Activated CD4-positive, alpha-beta T cell treated with anti-CD3 and anti-CD28 coated beads for 4 hours (primary cell): ENCODE measurements at places on chromosomes 2 and 18.

DNA sequence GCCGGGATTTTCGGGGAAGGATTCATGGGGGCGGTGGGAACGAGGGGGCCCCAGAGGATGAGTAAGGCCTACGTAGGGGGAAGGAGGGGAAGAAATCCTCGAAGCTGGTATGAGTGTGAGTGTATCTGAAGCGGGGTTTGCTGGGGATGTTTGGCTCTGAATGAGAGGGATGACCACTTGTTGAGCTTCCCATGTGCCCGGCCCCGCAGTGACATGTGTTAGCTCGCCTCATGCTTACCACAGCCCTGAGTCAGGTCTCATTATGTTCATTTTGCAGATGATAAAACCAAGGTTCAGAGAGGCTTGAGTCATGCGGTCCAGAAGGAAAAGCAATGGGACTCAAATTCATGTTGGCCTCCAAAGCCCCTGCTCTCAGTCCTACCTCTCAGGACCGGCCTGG lies 214.7 kb downstream of the BCL2 start:
- no peak for DNase-seq

GRCh38 chr2:206918263-206918662 lies 21.1 kb upstream of the CPO start:
- no peak for DNase-seq

DNA sequence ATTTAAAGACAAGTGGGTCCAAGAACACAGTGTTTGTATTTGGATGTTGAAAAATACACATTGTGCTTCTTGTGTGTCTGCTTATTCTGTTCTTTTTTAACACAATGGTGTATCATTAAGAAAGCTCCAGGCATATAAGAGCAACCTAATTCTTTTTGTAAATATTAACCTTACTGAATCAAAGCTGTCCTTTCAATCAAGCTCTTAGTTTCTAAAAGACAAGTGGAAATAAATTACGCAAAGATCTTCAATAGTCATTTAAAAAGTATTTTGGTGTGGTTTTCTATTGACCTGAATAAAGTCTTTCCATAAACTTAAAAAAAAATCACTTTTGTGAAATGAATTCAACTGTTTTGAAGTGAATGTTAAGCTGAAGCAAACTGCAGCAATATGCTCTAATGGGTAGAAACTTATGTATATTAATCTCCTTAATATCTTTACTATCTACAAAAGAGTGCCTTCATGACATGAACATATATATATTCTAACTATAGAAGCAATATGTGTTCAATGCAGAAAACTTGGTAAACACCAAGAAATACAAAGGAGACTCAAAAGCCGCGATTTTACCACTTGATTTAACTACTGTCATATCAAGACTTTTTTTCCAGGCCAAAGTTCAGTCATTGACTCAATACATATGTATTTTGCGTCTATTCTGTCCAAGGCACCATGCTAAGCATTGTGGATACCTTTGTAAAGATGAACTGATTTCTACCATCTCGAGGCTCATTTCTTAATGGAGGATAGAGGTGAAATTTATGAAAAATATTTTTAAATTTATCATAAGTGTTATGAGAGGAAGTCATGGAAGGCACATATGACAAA lies 97.7 kb downstream of the ARHGAP15 start:
- DNase-seq, result no peak

- no peak for DNase-seq
These were observed 194.8 kb upstream of the SALL3 start for GRCh38 chr18:78784861-78785260.

DNA sequence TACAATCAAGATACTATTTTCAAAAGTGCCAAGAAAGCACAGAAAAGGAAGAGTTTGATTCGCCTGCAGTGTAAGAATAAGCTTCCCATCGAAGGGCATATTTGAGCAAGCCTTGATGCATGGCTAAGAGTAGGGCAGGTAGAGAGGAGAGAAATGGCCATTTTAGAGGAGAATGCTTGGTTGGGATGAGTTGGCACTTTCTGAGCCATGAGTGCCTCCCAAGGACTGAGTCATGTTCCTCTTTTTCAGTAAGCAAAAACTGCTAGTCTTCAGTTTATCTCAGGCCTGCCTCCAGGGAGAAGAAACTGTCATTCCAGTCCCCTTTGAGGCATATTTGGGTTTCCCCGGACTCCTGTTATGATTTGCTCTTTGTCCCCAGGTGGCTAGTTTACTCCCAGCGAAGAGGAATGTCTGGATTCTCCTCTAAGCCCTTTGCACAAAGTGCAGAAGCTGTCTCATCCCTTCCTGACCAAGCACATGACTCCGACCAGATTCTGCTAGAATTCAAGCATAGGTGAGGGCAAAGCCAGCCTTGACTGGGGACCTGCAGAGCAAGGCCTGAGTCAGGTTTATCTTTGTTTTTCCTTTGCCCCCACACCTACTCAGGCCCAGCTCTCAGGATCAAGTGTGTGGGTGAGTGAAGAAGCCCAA lies 115.2 kb downstream of the TTC32 start:
- DNase-seq, result no peak

- no peak for DNase-seq
These were observed 24.4 kb downstream of the CAPG start for GRCh38 chr2:85385746-85386145.

DNA sequence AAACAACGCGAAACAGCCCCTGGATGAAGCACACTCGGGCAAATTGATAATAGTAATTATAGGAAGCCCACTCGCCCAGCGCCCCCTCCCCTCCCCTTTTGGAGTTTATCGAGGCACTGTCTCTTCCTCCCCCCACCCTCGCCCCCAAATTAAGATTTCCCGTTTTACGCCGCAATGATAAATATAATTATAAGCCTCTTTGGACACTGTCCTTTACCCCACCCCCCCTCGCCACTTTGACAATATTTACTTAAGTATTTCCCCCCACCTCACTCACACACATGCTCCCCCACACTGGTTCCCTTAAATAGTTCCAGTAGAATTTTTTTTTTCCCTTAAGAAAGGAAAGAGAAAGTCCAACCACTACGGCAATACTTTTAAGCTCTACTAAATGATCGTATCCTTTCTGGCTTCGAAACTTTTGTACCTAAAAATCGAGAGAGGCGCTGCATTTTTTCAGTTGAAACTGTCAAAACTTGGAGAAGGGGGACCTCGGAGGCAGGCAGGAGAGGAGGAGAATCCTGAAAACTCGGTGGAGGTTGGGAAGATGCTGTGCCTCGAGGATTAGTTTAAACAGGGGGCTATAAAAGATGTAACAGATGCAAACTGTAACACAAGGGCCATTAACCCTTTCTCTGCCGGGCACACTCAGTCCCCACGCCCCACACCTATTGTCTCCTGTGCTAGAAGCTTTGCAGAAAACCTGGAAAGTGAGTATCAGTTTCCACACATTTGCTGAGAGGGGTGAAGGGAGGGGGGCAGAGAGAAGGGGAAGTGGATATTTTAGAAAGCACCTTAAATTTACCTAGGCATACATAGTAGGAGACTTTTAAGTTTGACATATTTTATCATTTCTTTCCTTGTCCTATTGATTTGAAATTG lies 1.8 kb downstream of the ZEB2 start:
- no peak for DNase-seq

GRCh38 chr2:43196768-43197587 lies 29.4 kb downstream of the ZFP36L2 start:
- DNase-seq, result no peak

- DNase-seq, result no peak
These were observed 5.2 kb upstream of the C18orf63 start for GRCh38 chr18:74310411-74310810.

GRCh38 chr2:128775217-128775913 lies 456.7 kb upstream of the HS6ST1 start:
- DNase-seq, result no peak

DNA sequence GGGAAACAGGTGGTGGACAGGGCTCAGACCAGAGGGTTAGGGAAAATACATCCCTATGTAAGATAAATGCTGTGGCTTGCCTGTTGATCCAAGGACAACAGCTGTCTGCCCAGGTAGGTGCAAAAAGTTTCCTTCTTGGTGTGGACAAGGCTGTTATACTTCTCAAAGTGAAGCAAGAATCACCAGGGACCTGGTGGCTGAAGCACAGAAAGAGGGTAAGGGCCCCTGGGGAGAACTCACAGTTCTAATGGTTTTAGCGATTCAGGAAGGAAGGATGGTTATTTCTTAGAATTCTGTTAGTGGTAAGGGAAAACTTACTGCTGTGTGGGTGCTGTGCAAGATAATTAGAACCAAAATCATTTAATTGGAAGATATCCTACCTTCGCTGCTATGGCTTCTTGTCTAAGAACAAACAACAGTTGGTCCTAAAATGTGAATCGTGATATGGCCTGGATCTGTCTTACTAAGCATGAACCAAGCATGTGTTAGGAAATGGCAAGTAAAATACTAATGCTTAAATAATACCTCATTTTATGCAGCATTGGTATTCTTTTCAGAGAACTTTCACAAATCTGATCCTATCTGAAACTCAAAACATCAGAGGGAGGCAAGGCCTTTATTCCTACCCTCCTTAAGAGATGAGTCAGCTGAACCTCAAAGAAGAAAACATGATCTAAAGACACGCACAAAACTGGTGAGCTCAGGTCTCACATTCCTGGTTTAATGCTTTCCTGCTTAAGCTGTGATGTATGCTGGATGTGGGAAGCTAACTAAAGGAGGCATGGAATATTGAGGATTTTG lies 159.2 kb upstream of the THUMPD2 start:
- no peak for DNase-seq

- DNase-seq, result no peak
These were observed 11.6 kb downstream of the OXER1 start for GRCh38 chr2:42752314-42752713.

DNA sequence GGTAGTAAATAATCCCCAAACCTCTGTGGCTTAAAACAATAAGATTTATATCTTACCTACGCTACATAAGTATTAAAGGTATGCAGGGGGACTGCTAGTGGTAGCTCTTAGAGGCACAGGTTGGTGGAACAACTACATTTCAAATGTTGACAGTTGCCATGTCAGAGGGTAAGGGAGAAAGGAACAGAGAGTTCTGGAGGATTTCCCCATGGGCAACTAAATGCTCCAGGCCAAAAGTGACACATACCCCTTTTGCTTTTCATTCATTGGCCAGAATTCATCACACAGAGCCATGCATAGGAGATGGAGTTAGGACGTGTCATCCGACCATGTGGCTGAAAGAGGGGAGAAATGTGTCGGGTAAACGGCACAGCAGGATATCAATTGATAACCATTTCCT lies 133.2 kb downstream of the NAPG start:
- DNase-seq, result no peak

DNA sequence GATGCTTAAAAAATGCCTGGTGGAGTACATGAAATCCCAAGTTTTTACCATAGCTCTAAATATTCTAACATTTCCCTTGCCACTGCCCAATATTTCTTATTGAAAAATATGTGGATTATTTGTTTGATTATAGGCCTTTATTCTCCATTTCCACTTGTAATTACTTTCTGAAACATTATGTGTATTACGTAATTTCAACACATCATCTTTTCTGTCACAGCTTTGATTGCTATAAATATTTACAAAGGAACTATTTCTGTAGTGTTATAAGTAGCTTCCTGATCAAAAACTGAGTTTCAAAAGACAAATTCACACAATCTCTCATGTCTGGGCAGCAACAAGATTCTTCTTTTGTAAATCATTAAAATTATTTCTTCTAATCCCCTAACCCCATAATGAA lies 859.6 kb upstream of the CRIM1 start:
- DNase-seq, result no peak

DNA sequence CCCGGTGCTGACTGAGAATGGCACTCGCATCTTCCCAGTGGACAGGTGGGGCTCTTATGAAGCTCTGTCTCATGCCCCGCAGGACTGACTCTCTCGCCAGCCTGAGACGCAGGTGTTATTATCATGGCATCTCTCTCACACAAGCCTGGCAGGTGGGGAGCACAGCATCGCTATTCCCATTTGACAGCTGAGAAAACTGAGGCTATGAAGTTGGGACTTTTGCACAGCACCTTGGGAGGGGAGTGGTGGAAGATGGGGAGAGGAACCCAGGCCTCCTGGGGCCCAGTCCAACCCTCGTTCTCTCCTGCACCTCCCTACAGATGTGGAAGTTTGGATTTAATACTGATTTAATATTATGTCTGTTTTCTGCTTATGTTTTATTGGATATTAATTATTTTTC lies 9.0 kb upstream of the NTSR2 start:
- no peak for DNase-seq

DNA sequence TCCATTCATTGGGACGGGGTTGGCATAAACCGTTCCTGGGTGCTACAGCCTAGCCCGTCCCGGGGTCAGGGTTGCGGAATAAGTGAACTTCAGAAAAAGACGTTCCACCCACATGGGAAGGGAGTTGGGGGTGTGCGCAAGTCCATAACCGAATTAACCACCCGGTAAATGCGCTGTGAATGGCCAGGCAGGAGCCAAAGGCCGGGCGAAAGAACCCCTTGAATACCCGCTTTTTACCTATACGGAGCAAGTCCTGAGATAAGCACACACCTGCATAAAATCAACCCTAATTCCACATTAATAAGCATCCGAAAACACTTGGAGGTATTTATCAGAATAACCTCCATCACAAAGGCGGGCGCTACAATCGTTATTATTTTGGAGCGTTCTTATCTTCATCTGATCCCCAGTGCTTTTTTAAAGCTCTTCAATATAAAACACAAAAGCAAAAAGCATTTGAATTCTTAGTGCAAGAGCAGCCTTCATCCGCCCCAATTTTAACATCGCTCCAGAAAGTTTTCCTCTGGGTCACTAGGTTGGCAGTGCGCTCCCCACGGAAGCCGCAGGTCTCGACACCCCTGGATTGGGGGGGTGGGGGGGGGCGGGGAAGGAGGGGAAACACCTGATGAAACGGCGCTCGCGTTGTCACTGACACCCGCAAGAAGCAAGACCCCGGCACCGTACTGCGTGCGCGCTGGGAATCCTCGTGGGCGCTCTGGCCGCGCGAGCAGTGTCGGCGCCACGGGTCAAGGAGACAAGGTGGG lies 1.2 kb downstream of the SATB2 start:
- DNase-seq, result no peak

GRCh38 chr18:28411806-28412205 lies 234.9 kb upstream of the CDH2 start:
- DNase-seq, result no peak
